ENCODE measurements at places on chromosomes 7 and 10.

DNA sequence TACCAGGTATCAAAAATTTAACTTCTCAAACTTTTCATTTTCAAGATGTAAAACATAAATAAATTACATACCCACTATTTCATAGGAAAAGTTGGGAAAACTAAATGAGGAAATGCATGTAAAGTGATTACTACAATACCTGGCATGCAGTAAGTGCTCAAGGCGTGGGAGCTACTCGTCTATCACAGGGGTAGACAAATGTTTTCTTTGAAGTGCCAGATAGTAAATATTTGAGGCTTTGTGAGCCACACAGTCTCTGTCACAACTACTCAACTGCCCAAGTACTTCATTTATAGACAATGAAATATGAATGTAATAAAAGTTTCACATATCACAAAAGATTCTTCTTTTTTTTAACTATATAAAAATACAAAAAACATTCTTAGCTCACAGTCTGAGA is 96.4 kb upstream of the PCGF5 start:
- no peak for DNase-seq

- no peak for DNase-seq
These were observed 28.5 kb downstream of the FRMPD2 start for GRCh38 chr10:48245977-48246376.

DNA sequence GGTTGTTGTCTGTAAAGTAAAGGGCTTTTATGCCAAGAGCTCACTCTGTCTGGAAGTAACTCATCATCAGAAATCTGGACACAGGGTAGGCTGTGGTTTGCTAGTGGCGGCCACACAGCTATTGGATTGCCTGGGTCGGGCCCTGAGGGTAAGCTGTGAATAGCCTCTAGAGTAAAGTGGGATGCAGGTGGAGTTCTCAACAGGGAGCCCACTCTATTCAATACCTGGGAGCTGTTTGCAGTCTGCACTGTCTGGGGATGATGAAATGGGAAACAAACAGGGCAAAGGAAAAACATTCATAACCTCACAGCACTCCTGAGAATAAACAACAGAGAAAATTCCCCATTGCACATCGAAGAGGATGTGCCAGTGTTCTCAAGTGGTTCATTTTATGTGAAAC is 582.6 kb downstream of the CALN1 start:
- no peak for DNase-seq

DNA sequence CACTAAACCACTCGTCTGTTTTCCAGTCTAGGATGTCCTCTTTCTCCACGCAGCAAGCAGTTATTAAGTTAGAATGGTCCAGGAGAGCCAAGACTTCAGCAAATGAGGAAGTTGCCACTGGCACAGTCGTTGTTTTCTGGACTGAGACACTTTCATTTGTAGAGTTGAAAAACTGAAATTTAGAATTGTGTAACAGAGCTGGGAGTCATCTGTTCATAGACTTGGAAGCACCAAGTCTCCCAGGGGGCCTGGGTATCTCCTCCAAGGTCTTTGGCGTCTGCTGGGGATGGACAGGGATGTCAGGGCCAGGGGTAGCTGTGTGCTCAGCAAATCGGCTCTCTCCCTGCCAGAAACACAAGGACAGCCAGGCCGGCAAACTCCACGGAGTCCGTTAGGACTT is 208.4 kb downstream of the FANK1 start:
- no peak for DNase-seq

DNA sequence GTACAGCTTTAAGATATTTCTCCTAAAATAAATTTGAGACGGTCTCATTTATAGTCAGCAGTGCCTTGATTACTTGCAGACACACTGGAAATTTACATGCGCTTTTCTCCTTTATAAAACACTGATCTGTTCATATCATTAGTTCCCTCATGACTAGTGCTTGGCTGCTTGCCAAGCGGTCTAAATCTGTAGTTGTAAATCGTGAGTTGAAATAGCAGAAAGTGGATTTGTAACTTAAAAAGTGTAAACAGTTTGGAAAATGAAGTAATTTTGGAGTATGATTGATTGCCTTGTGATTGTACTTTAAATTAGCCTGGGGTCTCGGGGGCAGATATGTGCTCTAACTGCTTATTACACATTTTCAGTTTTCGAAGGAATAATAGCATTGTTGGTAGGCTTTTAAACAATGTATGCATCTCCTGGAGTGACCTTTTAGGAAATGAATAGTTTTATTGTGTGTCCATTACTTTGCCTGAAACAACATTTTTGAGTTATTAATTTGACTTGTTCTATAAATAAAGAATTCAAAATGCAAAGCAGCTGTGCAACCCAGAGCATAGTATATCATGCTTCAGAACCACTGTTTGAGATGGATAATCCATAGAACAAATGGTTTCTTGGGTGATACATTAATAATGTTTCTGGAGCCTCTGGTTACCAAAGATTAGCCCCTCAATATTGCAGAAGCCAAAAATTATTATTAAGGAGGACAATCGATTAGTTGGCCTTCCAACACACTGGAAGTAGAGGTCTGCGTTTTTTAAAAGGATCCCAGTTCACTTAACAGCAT is 73.3 kb downstream of the ARID5B start:
- DNase-seq = no peak

DNA sequence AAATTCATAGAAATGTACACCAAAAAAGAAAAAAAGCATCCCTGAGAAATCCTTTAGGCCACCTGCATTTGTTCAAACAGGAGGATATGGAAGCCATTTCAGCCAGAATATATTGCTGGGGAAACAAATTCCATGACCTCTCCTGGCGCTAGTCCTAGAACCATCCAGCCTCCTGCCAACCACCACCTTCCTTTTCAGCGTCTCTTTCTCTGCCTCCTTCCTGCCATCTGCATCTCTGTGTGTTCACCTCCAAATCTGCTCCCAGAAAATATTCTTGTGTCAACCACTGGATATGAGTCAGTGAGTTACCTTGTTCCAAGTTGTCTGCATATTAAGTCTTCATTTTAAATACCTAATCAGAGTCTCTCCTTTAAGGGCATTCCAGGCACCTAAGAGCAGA is 50.6 kb upstream of the NPY start:
- no peak for DNase-seq

DNA sequence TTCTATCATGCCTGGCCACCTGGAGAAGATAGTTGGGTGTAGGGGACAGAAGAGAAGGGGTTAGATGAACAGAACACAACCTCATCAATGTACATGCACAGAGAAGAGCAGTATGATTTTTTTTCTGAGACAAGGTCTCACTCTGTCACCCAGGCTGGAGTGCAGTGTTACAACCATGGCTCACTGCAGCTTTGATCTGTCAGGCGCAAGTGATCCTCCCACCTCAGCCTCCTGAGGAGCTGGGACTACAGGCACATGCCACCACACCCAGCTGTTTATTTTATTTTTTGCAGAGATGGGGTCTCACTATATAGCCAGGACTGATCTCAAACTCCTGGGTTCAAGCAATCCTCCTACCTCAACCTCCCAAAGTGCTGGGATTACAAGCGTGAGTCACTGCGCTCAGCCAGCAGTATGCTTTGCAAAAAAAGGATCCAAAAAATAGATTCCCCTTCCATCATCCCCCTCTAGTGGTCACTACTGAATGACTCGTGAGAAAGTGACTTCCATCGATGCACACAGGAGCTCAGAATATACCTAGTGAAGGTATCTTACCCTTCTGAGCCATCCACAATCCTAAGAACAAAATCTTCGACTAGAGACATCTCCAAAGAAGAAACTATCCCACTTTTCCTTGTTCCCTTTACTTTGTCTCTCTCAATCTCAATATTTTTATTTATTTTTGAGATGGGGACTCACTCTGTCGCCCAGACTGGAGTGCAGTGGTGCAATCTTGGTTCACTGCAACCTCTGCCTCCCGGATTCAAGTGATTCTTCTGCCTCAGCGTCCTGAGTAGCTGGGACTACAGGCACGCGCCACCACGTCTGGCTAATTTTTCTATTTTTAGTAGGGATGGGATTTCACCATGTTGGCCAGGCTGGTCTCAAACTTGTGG is 21.0 kb downstream of the ZCWPW1 start:
- no peak for DNase-seq

DNA sequence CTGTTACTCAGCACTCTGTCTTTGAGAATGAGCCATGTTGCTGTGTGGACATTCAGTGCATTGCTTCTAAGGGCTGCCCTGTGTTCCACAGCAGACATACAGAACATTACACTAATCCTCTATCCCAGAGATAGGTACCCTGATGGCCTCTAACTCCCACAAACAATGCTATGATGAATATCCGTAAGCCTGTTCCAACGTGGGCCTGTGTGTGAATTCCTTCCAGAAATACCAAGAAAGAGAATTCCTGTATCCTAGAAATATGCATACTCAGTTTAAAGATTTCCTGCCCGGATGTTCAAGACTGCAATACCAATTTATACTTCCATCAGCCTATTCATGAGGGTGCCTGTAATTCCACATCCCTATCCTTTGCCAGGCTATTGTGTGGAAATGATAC is 21.3 kb upstream of the ST8SIA6 start:
- DNase-seq = no peak

GRCh38 chr10:89609833-89610346 is 35.2 kb downstream of the PANK1 start:
- DNase-seq = no peak

DNA sequence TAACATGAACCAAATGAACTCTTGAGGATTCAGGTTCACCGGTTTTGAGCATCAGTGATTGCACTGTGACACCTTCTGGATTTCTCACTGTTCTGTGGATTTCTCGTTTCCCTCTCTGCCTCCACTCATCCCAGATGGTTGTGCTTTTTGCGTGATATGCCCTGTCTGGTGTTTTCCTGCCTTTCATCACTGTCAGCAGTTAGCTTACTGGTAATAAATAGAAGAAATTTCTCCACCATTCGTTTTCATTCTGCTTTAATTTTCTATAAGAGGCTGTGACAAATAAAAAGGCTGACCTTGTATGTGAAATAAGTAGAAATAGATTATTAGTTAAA is 16.2 kb downstream of the BPGM start:
- DNase-seq = no peak

DNA sequence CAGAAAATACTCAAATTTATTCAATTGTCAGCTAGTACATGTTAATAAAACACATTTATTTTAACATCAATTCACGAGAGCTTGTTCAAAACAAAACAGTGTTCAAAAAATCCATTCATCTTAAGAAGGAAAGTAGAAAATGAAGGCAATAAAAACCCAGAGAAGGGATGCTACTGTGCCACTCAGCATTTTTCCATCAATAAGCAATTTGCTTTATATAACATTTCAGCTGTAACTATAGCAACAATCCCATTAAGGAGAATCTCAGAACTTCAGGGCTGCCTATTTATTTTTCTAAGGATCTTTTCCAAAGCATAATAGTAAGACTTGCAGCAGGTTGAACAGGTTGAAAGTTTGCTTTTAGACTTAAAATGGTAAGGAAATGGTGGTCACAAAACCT is 190.5 kb downstream of the PCLO start:
- DNase-seq = no peak

DNA sequence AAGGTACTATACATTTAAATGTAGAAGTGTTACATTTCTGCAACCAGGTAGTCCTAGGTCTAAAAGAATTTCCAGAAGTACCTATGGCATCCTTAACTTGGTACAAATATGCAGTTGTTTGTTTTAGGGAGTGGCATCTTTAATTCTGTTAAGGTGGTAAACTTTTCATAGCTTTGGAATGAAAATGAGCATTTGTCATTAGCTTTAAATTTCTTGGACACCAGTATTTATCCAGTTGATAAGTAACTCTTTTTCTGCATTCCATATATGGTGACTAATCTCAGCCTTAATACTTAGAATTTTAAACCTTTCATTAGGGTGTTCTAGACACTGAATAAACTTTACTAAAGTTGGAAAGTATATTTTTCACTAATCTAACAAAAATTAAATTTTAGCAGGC is 10.8 kb downstream of the SLF2 start:
- DNase-seq = no peak

- no peak for DNase-seq
These were observed 6.2 kb upstream of the AHCYL2 start for GRCh38 chr7:129218514-129219062.

GRCh38 chr7:136074843-136075242 is 97.7 kb upstream of the MTPN start:
- no peak for DNase-seq

- DNase-seq = no peak
These were observed 133.2 kb downstream of the PKD1L1 start for GRCh38 chr7:47814905-47815613.

GRCh38 chr7:70142247-70142932 is 544.1 kb downstream of the AUTS2 start:
- no peak for DNase-seq

GRCh38 chr10:74151879-74152722 is 1.1 kb downstream of the ADK start:
- no peak for DNase-seq

- no peak for DNase-seq
These were observed 147.7 kb upstream of the BMPER start for GRCh38 chr7:33757563-33758165.

DNA sequence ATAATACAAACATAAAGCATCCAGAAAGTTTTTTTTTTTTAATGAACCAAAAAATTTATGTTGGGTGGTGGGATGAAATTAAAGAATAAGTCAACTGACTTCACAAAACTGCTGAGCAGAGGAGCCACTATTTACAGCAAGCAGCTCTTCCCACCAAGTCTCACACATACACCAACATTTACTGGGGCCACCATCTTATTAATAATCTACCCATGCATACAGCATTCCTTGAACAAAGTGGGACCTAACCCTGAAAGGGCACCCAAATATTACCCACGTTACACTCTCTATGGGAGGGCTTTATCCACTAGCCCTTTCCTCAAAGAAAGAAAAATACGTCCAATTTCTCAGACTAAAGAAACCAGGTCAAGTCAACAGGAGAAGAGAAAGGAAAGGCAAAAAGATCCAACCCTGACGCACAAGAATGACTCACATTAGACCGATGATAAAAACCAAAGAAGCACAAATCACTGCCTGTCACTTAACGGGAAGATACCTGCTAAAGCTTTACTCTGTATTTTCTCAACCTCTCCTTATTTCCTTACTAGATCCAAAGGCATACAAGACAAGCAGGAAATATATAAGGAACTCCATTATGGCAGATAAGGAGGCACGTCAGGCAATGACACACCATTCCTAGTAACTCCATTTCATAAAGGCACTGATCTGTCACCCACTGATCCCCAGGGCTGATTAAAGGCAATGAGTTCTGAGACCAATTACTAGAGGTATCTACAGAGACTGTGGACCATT is 141.8 kb upstream of the ASAH2 start:
- DNase-seq = no peak

Measured in SIG-M5 (cell line).